ENCODE measurements at places on chromosomes 6 and 20.

- no peaks in the 10 kb centered on the region for H3K36me3 ChIP-seq
- H3K4me1 ChIP-seq: peaks cover under 1% of the 10 kb centered on the region
- no peaks in the 10 kb centered on the region for H3K27me3 ChIP-seq
Observed at GRCh38 chr6:45916692-45917091, 99.0 kb downstream of the CLIC5 start.

DNA sequence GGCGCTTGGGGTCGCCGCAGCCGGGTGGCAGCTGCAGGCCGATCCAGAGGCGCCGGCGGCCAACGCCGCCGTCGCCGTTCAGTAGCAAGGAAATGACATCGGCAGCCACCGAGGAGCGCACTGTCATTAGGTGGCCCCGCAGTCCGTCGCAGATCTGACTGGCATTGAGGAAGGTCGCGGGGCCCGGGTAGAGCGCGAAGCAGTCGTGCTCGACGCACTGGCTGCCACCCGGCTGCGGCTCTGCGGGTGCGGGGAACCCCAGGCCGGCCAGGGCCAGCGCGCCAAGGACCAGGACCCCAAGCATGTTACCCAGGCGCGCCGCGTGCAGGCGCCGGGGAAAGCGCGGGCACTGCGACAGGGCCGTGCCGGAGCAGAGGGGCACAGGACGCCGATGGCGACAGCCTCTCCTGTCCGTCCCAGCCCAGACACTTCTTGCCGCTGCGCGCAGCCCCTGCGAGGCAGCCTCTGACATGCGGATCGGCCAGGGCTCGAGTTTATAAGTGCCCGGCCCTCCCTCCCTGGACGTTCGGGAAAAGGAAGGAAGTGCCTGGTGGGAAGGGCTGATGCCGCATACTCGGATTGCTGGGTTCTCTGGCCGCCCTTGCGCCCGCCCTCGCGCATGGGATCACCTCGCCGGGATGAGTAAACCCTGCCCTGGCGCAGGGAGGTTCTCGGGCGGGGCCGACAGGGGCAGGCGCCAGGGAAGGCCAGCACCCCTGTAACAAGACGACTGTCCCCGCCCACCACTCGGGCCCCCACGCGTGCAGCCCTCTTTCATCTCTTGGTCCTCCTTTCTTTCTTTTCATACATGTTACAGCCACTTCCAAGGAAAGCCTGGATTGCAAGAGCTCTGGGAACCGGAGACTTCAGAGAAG, at the start of gene THBD:
Gene THBD, minus strand, starts transcription at position 472 of the 875 bp plus-strand sequence. Its CDS starts 168 bp downstream, at position 304.
- peak within 1 kb of the TSS; percentile 94 for H3K27ac ChIP-seq
- DNase-seq: no peak
- peaks cover 38% of the 10 kb centered on the region for H3K4me1 ChIP-seq
- peak within 1 kb of the TSS; percentile 85 for H3K4me3 ChIP-seq
- peaks cover 2% of the 10 kb centered on the region for H3K36me3 ChIP-seq

DNA sequence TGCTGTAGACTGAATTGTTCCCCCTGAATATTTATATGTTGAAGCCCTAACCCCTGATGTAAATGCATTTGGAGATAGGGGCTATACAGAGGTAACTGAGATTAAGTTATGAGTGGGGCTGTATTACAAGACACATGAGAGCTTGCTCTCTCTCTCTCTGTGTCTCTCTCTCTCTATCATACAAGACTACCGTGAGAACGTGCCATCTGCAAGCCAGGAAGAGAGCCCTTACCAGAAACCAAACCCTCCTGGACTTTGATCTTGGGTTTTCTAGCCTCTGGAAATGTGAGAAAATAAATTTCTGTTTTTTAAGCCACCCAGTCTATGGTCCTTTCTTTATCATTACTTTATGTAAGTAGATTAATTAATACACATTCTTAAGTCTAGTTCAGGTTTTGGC, 249.3 kb upstream of the MAN1A1 start:
- peaks cover 19% of the 10 kb centered on the region for H3K4me1 ChIP-seq
- H3K27me3 ChIP-seq: peaks cover 2% of the 10 kb centered on the region
- no peak for DNase-seq
- no peak overlapping the region for H3K4me3 ChIP-seq
- no peak overlapping the region for H3K27ac ChIP-seq

DNA sequence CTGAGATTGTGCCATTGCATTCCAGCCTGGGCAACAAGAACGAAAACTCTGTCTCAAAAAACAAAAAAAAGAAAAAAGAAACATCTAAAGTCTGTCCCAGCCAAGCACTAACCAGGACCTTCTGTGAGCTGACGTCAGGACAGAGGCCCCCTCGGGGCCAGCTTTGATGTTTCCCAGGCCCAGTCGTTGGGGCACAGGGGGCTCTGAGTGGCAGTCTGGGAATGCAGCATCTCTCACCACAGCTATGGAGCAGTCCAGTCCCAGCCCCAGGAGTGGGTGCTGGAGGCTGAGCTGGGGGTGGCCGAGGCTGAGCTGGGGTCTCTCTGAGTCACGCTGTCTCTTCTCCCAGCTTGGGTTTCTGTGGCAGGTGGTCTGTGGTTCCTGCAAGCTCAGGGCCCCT, 46.0 kb upstream of the SRF start:
- peaks cover 96% of the 10 kb centered on the region for H3K4me1 ChIP-seq
- no peaks in the 10 kb centered on the region for H3K36me3 ChIP-seq
- DNase-seq: peak; percentile 92
- peak overlapping the region; percentile 97 for H3K27ac ChIP-seq

DNA sequence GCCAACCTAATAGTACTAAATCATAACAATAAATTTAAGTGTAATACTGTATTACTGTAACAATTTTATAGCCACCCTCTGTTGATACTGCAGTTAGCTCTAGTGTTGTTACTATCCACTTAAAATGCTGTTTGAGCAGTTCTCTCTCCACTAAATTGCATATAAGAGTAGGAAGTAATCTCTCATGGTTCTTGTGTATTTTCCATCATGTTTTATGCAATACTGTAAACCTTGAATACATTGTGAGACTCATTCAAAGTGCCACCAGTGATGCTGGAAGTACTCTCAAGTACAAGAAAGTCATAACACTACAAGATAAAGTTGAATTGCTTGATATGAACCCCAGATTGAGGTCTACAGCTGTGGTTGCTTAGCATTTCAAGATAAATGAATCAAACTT, 65.5 kb downstream of the WASF1 start:
- H3K27me3 ChIP-seq: no peaks in the 10 kb centered on the region
- no peaks in the 10 kb centered on the region for H3K4me1 ChIP-seq
- no peak for DNase-seq
- H3K27ac ChIP-seq: no peak overlapping the region

All from chondrocyte (in vitro differentiated cells).